ENCODE measurements at places on chromosomes 1 and 21. TPM values are rescaled to one million over a fixed set of nuclear protein-coding genes. Genes with fewer than 3 reads are reported as not detected.

The RIMS3 gene
- 0.99 TPM for total RNA-seq

The DCST2 gene
- 0.53 TPM for total RNA-seq

The SPRR1B gene
- total RNA-seq, result not detected

The SH3D21 gene
- 19.5 TPM for total RNA-seq

The DCDC2B gene
- not detected for total RNA-seq

The CNIH3 gene
- 11.0 TPM for total RNA-seq

The LMO4 gene
- 114 TPM for total RNA-seq

The TMEM240 gene
- total RNA-seq, result 6.3 TPM

The RORC gene
- total RNA-seq, result 10.2 TPM

The MCOLN3 gene
- 5.3 TPM for total RNA-seq

The TMEM269 gene
- total RNA-seq, result 0.47 TPM

The AMY1C gene
- not detected for total RNA-seq

The LAPTM5 gene
- total RNA-seq, result 24.5 TPM

The PM20D1 gene
- 0.82 TPM for total RNA-seq

The KIRREL1 gene
- 120 TPM for total RNA-seq

The TNNT2 gene
- total RNA-seq, result 7.4 TPM

The KCNJ9 gene
- total RNA-seq, result 0.12 TPM

The OR2L8 gene
- not detected for total RNA-seq

The RPE65 gene
- not detected for total RNA-seq

The FAM177B gene
- not detected for total RNA-seq

The RNF19B gene
- 15.6 TPM for total RNA-seq

The KIAA0040 gene
- 10.7 TPM for total RNA-seq

The TRIM45 gene
- 13.5 TPM for total RNA-seq
